ENCODE measurements at places on chromosomes 1 and 21. TPM values are rescaled to one million over a fixed set of nuclear protein-coding genes. Genes with fewer than 3 reads are reported as not detected.
A peak's percentile ranks its signal among the peaks of the same experiment; 100 is the strongest.

- DNase-seq: no peak
These were observed 18.3 kb upstream of the IL22RA1 start for GRCh38 chr1:24161270-24161669.

The RHD gene
- total RNA-seq: 0.07 TPM

The FCRL1 gene
- not detected for total RNA-seq

The RAP1GAP gene
- 5.3 TPM for total RNA-seq

The S100B gene
- total RNA-seq: 37.3 TPM

DNA sequence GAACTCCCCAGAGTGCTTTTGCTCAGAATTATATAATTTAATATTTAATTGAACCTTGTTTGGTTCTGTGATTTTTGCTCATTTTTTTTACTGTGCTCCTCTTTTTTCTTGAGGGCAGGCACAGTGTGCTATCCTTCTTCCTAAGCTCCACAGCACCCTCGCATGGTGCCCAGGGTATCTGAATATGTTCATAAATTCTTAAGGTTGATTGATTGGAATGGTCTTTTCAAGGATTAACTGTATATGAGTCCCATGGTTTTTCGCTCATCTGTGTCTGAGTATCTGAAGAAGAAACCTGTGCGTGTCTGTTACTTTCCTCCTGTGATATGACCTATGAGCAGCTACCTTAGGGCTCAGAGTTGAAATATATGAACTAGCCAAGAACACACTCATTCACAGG lies 393.7 kb downstream of the HLX start:
- DNase-seq: no peak

- DNase-seq: no peak
These were observed 32.1 kb upstream of the COL18A1 start for GRCh38 chr21:45372732-45373355.

- no peak for DNase-seq
These were observed 67.4 kb downstream of the KCNK1 start for GRCh38 chr1:233681285-233681684.

The ACTA1 gene
- total RNA-seq: 0.48 TPM

- peak; percentile 22 for DNase-seq
These were observed 884 bp downstream of the PHACTR4 start for GRCh38 chr1:28370239-28371009.

The CNR2 gene
- not detected for total RNA-seq

The NME7 gene
- total RNA-seq: 25.7 TPM

The DDR2 gene
- total RNA-seq: 2.6 TPM

The KRTAP19-3 gene
- total RNA-seq: not detected

GRCh38 chr1:200442537-200443156 lies 32.8 kb upstream of the ZNF281 start:
- no peak for DNase-seq

- DNase-seq: no peak
These were observed 32.6 kb downstream of the RNF11 start for GRCh38 chr1:51268634-51269033.

DNA sequence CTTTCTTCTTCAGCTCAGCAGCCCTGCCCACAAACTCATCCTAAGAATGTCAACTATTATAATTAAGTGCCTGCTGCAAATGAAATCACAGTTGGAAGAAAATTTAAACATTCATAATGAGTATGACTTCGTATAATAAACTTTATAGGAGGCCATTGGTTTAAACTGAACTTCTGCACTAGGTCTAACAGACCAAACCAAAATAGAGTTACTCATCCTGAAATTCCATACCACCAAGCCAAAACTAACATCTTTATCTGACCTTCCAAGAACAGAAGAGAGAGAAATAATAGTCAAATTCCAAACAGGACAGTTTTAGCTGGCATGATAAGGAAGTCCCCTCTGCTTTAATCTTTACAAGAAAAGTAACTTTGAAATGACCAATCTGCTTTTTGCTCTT lies 472.4 kb upstream of the PRMT6 start:
- DNase-seq: no peak

The TSPEAR gene
- total RNA-seq: not detected

GRCh38 chr1:26419494-26419893 lies 8.9 kb downstream of the LIN28A start:
- DNase-seq: no peak

DNA sequence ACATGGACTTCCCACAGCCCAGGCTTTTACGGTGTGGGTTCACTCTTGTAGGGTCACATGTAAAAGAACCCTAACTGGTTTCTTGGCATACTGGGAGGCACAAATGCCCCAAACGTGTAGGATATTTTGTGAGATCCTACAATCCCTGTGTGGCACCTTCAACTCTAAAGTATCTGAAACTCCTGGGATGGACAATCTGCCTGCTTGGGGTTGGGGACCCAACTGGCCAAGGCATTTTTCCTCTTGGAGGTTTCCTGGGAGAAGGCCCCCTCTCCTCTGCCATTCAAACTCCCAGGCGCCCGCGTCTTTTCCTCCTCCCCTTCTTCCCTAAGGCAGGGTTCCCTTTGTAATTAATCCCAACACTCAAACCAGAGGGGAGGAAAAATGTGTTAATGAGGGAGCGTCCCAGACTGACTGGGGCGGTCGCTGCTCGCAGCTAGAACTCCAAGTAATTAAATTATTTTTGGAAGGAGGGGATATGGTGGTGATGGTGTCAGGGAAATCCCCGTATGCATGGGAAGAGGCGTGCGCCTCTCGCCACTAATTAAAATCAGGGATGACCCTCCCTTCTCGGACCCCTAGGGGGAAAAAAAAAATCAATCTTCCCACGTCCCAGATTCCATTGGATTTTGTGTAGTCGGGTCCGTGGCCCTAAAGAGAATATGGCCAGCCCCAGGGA lies 681 bp upstream of the VANGL2 start:
- DNase-seq: no peak

GRCh38 chr1:33824971-33825370 lies 38.9 kb upstream of the HMGB4 start:
- DNase-seq: no peak

The DIRAS3 gene
- 1.1 TPM for total RNA-seq

- DNase-seq: no peak
These were observed 178.9 kb downstream of the HS2ST1 start for GRCh38 chr1:87093286-87093685.

GRCh38 chr1:91273875-91274274 lies 130.8 kb downstream of the HFM1 start:
- no peak for DNase-seq

GRCh38 chr1:61152066-61152465 lies 69.7 kb downstream of the NFIA start:
- no peak for DNase-seq

- DNase-seq: no peak
These were observed 308.5 kb downstream of the LMX1A start for GRCh38 chr1:165047994-165048393.

DNA sequence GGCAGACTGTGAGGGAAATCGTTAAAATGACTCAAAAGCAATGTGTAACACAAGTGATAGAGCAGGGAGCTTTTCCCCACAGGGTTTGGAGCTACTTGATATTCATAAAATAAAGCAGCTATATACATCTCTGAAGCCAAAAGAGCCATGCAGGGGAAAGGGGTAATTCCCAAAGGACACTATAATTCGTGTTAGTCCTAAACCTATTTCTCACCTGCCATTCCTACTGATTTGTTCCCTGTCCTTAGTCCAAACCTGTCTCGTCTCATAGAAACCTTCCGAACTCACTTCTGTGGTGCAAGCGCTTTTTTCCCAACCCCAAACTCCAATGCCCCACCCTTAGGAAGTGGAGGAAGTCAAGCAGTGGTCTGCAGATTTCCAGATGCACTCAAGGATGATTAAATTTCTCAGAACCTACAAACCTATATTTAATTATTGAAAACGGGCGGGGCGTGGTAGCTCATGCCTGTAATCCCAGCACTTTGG lies 946 bp upstream of the HNRNPR start:
- DNase-seq: no peak

GRCh38 chr1:166133857-166134256 lies 32.9 kb downstream of the FAM78B start:
- DNase-seq: no peak

The PTPRC gene
- total RNA-seq: not detected

GRCh38 chr21:34671462-34671861 lies 2.7 kb downstream of the CLIC6 start:
- no peak for DNase-seq

DNA sequence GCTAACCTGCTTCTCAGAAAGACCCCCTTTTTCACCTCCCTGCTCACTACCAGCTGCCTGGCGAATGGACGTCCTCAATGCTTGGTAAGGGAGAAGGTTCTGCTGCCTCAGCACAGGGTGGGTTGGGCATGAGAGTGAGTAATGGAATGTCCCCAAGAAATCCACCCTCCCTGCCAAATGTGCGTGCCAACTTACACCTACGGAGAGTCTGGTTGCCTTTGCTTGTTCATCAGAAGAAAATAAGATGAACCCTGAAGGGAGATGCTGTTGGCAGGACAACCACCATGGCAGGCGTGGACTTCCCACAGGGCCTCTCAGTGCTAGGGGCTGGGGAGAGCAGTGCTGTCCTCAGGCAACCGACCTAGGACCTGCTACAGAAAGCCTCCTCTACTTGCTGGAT lies 106.0 kb downstream of the XCL2 start:
- DNase-seq: no peak

DNA sequence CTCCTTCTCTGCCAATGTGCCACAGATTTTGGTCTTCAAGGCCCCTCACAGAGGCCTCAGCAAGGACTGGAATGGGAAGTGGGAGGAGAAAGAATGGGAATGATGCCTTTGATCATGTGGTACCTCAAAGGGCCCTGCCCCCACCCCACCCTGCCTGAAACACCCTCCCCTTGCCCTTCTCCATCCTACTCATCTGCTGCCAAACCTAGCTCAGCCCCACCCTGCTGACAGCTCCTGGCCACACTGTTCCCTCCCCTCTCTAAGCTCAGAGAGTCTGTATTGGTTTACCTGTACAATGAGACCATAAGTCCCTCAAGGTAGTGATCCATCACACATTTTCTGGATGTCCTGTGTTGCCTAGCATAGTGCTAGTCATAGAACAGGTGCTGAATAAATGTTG lies 6.7 kb upstream of the ARHGAP30 start:
- no peak for DNase-seq

The GIPC2 gene
- not detected for total RNA-seq

The OR10X1 gene
- total RNA-seq: not detected

DNA sequence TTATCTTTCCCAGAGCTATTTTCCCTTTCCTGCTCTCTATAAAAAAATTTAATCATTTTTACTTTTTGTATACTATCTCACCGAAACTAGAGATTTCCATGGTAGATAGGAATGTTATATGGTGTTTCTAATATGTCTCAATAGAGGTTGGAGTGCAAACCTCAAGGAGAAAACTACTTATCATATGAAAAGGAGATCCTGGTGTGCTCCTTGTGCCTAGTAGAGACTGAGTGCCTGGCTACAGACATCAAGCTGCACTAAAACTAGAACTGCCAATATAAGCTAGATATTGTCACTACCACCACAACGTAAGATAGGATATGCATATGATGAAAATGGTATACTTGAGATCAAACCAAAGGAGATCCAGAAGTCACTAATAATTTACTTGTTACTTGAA lies 67.0 kb downstream of the RGS18 start:
- no peak for DNase-seq

DNA sequence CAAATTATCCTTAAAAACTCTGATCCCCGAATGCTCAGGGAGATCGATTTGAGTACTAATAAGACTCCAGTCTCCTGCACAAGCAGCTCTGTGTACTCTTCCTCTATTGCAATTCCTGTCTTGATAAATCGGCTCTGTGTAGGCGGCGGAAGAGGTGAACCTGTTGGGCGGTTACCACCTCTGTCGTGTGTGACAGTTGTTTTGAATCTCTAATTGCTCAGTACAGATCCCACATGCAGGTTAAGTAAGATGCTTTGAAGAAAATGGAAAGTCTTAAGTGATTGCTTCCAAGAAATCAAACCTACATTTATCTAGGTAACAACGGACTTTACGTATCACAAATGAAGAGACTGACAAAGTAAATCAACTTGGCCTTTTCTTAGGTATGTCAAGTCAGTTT lies 35.5 kb downstream of the COA6 start:
- no peak for DNase-seq

GRCh38 chr1:16402742-16403141 lies 34.5 kb downstream of the SPATA21 start:
- DNase-seq: no peak
